ENCODE measurements at places on chromosomes 3 and 15. TPM values are rescaled to one million over a fixed set of nuclear protein-coding genes. Genes with fewer than 3 reads are reported as not detected.

- no peak for DNase-seq
These were observed 31.6 kb upstream of the PDZRN3 start for GRCh38 chr3:73656241-73656890.

The PLSCR4 gene
- 10.0 TPM for total RNA-seq

The ANKUB1 gene
- not detected for total RNA-seq

The GRAMD1C gene
- total RNA-seq, result 2.4 TPM

- DNase-seq, result no peak
These were observed 59.6 kb downstream of the DLG1 start for GRCh38 chr3:197238842-197239241.

The OSBPL10 gene
- total RNA-seq, result 0.81 TPM

The SLC38A3 gene
- total RNA-seq, result under 0.01 TPM

The ARL6 gene
- total RNA-seq, result 2.4 TPM

DNA sequence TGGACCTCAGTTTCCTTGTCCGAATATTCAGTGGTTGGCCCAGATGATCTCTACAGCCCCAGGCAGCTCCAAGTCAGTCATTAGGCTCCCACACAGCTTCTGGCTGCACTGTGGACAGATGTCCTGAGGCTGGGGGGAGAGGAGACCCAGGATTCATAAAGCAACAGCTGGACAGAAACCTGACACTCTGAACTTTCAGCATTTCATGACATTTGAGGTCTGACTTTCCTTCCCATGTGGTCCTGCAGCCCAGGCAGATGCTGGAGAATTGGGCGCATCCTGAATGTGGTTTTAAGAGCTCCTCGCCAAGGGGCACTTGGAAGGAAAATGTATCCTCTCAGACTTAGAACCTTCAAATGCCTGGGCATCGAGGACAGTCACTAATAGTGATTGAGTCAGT is 307.6 kb upstream of the LRRFIP2 start:
- DNase-seq, result no peak

The MELTF gene
- 11.8 TPM for total RNA-seq

GRCh38 chr15:31357148-31357547 is 30.5 kb downstream of the KLF13 start:
- no peak for DNase-seq

GRCh38 chr15:29428925-29429573 is 159.4 kb upstream of the NSMCE3 start:
- DNase-seq, result no peak

The RHOV gene
- 0.27 TPM for total RNA-seq

The CNTN6 gene
- total RNA-seq, result not detected

DNA sequence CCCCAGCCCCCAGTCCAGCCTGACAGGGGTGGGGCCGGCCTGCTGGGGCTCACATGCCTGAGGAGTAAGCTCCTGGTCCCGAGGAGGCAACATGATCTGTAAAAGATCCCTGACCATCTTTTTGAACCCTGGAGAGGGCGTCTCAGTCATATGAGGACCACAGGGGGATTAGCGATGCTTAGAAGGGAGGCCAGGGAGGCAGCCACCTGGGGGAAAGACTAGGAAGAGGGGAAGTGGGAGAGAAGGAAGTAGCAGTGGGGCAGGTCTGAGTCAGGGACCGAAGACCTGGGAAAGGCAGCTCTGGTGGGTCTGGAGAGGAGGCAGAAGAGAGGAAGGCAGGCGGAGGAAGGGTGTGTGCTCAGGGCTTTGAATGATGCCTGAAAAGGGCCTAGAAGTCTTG is 18.9 kb downstream of the PIF1 start:
- DNase-seq, result no peak

GRCh38 chr15:97706059-97706458 is 254.4 kb upstream of the ARRDC4 start:
- DNase-seq, result no peak

Data from hematopoietic multipotent progenitor cell (in vitro differentiated cells).